ENCODE measurements at places on chromosomes 6 and 20. TPM values are rescaled to one million over a fixed set of nuclear protein-coding genes. Genes with fewer than 3 reads are reported as not detected.

The STMND1 gene
- total RNA-seq, result not detected

The CTNNBL1 gene
- total RNA-seq, result 88.5 TPM

The HLA-DRB5 gene
- not detected for total RNA-seq

The PRR18 gene
- 0.50 TPM for total RNA-seq

- no peak overlapping the region for H3K27ac ChIP-seq
- H3K4me1 ChIP-seq, result no peaks in the 10 kb centered on the region
These were observed 457.2 kb downstream of the TENT5A start for GRCh38 chr6:81295310-81295709.

DNA sequence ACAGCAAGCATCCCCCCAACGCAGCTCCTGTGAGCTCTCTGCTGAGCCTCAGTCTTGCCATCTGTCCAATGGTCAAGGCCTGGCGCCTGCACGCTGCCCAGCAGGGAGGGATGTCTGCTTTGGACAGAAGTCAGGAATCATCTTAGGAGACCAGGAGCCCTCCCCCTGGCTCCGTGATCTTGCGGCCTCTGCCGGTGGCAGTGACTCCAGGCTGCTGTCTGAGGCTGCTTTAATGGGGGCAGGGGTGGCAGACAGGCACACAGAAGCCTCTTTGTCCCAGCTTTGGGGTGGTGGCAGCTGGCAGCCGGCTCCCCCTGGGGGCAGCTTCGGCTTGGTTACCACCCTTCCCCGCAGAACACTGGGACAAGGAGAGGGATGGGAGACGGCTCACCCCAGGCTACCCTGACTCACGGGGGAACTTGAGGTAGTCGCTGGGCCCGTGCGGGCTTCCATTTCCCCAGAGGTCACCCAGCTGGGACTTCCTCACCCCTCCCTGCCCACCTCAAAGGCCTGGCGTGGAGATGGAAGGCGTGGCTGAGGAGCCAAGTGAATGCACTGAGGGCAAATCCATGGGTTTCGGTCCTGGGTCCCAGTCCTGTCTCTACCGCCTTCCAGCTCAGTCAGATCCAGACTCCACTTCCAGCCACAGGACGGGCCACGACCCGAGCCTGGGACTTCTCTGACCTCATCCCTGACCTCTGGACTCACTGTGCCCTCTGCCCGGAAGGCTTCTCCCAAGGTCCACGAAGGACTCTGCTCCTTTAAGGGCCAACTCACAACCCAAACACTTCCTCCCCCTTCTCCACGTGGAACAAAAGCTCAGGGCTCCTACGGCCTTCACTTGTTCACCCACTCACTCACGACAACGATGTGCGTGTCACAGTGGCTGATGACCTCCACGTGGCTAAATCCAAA, 14.8 kb downstream of the PEDS1 start:
- DNase-seq, result no peak
- H3K27me3 ChIP-seq, result no peaks in the 10 kb centered on the region
- H3K36me3 ChIP-seq, result peaks cover 21% of the 10 kb centered on the region
- H3K27ac ChIP-seq, result no peak overlapping the region
- H3K4me1 ChIP-seq, result no peaks in the 10 kb centered on the region

- no peaks in the 10 kb centered on the region for H3K36me3 ChIP-seq
- DNase-seq, result peak; percentile 89
- H3K4me3 ChIP-seq, result no peak overlapping the region
- H3K27ac ChIP-seq, result no peak overlapping the region
- H3K4me1 ChIP-seq, result peaks cover 14% of the 10 kb centered on the region
These were observed 89.6 kb upstream of the NHSL1 start for GRCh38 chr6:138588805-138589434.

GRCh38 chr6:27178860-27179259, 68.6 kb upstream of the PRSS16 start:
- peak overlapping the region; percentile 86 for H3K27ac ChIP-seq
- H3K4me1 ChIP-seq, result no peaks in the 10 kb centered on the region
- no peak for DNase-seq
- H3K36me3 ChIP-seq, result no peaks in the 10 kb centered on the region

- H3K27me3 ChIP-seq, result no peaks in the 10 kb centered on the region
- H3K4me1 ChIP-seq, result no peaks in the 10 kb centered on the region
- no peak overlapping the region for H3K27ac ChIP-seq
- no peak overlapping the region for H3K4me3 ChIP-seq
- H3K36me3 ChIP-seq, result no peaks in the 10 kb centered on the region
These were observed 151.6 kb upstream of the PRSS16 start for GRCh38 chr6:27095914-27096313.

DNA sequence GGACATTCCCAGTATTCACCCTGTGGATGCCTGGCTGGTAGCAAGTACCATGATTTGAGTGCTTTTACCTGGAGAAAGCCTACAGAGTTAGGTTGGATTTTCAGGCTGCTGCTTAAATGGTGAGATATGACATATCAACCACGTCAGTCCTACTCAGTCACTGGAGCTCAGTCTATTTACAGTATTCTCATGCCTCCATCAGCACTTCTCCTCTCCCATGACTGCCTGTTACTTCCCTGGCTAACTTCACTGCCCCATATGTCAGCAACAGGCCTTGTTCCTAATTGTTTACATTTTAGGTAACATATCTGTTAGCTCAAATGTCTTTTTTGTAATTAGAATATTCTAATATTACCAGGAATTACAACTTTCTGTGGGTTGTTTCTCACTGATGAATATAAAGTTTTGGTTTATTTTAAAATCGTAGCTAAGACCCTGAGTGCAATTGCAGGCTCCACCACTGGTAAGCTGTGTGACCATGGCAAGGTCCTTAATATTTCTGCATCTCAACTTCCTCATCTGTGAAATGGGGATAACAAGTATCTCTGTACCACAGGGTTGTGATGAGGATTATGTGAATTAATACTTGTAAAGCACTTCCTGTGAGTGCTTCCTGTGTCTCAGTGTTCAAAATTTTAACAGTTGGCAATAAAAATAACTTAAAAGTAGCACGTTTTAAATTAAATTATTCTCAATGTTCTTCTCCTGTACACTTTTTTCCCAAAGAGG, 54.3 kb downstream of the RNF144B start:
- no peak for DNase-seq
- no peaks in the 10 kb centered on the region for H3K36me3 ChIP-seq
- no peak overlapping the region for H3K27ac ChIP-seq
- H3K4me1 ChIP-seq, result no peaks in the 10 kb centered on the region

DNA sequence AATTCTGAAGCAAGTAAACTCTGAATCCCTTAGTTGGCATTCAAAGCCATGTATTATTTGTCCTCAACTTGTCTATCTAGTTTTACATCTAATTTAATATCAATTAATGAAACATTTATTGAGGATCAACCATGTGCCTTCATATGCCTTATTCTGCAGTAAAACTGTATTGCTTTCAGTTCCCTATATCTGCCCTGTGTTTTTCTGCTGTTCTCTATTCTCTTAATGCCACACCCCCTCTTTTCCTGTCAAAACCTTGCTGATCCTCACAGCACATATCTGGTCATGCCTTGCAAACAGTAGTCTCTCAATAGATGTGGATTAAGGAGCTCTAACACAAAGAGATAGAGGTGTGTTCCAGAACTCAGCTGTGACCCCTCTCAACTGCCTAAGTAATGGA, 2.0 kb downstream of the FIG4 start:
- H3K27me3 ChIP-seq, result no peaks in the 10 kb centered on the region
- no peaks in the 10 kb centered on the region for H3K36me3 ChIP-seq
- no peak overlapping the region for H3K27ac ChIP-seq
- no peak for DNase-seq
- peaks cover 12% of the 10 kb centered on the region for H3K4me1 ChIP-seq

DNA sequence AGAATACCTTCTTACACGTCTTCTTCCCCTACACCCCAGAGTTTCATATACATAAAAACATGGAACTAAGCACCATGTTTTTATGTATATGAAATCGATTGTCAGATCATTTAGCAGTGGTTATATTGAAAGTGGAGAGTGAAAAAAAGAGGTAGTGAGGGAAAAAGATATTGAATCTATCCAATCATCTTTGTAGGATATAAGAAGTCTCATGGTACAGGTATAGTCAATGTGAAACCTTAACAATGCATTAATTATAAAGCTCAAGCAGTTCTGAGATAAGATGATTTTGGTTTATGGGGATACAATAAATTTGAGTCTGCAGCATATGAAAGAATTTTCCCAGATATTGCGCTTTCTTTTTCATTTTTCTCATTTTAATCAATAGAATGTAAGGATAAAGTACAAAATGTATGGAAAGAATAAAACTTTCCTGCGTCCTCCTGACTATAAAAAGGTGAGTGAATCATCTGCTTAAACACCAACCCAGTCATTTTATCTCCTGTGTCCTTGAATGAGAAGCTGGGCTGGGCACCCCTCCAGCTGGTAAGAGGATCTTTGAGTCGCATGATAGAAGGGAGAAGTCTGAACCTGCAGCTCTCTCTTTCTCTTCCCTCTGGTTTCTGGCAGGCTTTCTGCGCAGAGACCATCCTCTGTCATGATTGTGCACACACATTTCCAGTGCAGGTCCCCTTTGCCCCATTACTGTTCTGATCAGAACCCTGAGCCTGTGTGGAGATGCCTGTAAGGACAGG, 28.1 kb upstream of the AKIRIN2 start:
- peaks cover 11% of the 10 kb centered on the region for H3K4me1 ChIP-seq
- no peak overlapping the region for H3K4me3 ChIP-seq
- no peaks in the 10 kb centered on the region for H3K36me3 ChIP-seq
- DNase-seq, result no peak

GRCh38 chr6:96898241-96898851, 655 bp upstream of the NDUFAF4 start:
- no peaks in the 10 kb centered on the region for H3K27me3 ChIP-seq
- DNase-seq, result peak; percentile 34
- H3K36me3 ChIP-seq, result peaks cover 30% of the 10 kb centered on the region
- peak overlapping the region; percentile 82 for H3K27ac ChIP-seq
- H3K4me3 ChIP-seq, result peak overlapping the region; percentile 87
- H3K4me1 ChIP-seq, result peaks cover 20% of the 10 kb centered on the region

- DNase-seq, result no peak
- peak overlapping the region; percentile 59 for H3K4me3 ChIP-seq
- H3K4me1 ChIP-seq, result peaks cover 23% of the 10 kb centered on the region
- peak overlapping the region; percentile 65 for H3K27ac ChIP-seq
- peaks cover 22% of the 10 kb centered on the region for H3K27me3 ChIP-seq
These were observed 116.2 kb downstream of the RTN4IP1 start for GRCh38 chr6:106512968-106513574.

DNA sequence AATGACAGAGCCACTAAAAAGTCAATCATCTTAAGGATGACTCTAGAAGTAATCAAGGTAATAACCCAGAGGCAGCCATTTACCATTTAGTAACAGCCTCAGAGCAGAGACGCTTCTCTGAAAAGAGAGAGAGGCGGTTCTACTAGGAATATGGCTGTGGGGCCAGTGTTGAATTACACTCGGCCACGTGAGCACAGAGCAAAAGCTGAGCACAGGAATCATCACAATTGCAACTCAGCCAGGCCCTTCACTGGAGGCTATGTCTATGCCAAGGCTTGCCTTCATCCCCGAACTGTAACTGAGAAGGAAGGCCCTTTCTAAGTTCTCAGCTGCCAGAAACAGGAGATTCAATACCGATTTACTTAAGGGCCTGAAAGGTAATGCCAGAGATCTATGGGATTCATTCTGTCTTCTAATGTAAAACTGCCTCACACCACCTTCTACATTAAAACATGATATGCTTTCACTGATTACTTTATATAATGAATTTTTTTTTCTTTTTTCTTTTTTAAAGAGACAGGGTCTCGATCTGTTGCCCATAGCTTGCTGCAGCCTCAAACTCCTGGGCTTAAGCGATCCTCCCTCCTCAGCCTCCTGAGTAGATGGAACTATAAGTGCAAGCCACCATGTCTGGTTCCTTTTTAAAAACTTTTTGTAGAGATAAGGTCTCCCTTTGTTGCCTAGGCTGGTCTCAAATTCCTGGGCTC, 67.6 kb downstream of the NUDT3 start:
- no peak for DNase-seq
- no peaks in the 10 kb centered on the region for H3K36me3 ChIP-seq
- H3K4me1 ChIP-seq, result no peaks in the 10 kb centered on the region
- no peak overlapping the region for H3K27ac ChIP-seq
- H3K27me3 ChIP-seq, result no peaks in the 10 kb centered on the region

- H3K4me1 ChIP-seq, result peaks cover 18% of the 10 kb centered on the region
- DNase-seq, result no peak
- no peak overlapping the region for H3K4me3 ChIP-seq
- H3K36me3 ChIP-seq, result no peaks in the 10 kb centered on the region
- H3K27me3 ChIP-seq, result no peaks in the 10 kb centered on the region
These were observed 506.0 kb downstream of the RFPL4B start for GRCh38 chr6:112853162-112853561.
